ENCODE measurements at places on chromosomes 16 and 17.

GRCh38 chr17:83194761-83195329 is 115.4 kb downstream of the METRNL start:
- DNase-seq, result no peak

DNA sequence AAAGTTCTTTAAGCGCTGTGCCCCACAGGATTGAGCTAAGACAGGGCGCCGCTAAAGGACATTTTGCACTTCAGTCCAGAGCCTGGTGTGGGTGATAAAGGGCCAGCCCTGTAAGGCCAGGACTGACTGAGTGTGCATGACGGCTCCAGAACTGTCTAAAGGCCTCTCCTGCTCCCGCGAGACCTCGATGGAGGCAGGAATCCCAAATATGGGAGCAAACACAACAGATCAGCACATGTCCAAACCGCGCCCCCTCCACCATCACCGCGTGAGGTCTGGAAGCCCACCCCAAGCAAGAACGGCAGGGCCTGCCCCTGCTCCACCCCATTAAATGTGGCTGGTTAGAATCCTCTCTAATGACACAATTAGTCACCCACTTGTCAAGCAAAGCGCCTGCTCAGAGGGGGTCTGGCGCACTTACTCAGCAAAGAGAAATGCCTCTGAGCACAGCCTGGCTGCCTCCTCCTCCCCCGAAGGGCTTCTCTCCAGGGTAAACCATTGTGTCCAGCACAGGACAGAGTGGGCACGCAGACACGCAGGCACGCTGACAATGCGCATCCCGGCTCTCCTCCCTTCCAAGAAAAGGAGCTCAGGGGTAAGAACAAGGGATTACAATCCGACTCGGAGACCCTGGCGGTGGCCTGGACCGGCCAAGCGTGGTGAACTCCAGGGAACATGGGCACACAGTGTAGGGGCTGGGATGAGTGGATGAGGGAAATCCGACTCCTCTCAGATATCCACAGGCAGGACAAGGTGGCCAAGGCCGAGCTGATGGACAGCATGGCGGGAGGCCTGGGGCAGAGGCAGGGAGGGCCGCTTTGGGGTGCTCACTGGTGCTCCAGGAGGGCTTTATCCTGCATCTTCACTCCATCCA is 1.5 kb downstream of the MXRA7 start:
- DNase-seq, result no peak

GRCh38 chr17:40358323-40359038 is 6.1 kb downstream of the GJD3 start:
- peak; percentile 77 for DNase-seq

- DNase-seq, result no peak
Observed at GRCh38 chr17:164303-165235, 16.9 kb downstream of the DOC2B start.
